ENCODE measurements at places on chromosomes 16 and 17. TPM values are rescaled to one million over a fixed set of nuclear protein-coding genes. Genes with fewer than 3 reads are reported as not detected.

- peak; percentile 31 for ATAC-seq
Measured at GRCh38 chr16:977081-977701, 4.4 kb upstream of the SOX8 start.

DNA sequence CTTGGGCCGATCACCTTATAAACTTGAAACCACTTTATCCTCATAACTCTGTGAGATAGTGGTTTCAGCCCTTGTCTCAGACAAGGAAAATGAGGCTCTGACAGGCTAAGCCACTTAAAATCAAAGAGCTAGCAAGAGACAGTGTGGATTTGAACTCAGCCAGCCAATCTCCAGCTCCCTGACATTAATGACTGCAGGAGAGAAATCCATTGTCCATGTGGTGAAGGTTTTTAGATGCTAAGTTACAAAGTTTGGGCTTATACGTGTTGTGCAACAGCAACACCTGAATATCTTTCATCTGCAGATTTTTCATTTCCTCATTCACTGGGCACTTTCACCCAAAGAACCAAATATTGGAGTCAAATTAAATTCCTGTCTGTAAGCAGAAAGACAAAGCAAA, 501.3 kb downstream of the GRIN2A start:
- no peak for ATAC-seq

DNA sequence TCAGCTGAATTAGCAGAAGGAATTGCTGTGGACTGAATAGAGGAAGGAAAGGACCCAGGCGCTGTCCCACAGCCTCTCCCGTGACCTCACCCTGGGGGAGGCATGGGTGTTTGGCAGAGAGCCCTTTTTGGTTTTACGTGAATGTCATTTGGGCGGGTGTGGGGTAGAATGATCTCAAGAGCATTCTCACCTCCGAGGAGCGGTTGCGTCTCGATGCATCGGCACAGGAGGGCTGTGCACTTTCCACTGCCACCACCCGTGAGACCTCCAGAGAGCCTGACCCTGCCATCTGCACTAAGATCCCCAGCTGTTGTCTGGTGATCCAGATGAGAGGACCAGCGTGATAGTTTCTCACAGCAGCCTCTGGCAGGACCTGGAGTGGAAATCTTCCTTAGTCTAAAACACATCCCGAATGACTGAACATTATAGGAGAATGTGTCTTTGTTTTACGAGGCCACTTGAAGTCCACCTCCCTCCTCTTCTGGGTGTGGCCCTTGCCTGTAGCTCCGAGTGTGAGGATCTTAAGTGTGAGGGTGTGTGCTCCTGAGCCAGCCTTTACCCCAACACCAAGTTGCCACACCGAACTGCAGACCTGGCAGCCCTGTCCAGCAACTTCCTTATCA, 29.3 kb downstream of the FOXK2 start:
- ATAC-seq = no peak

GRCh38 chr17:14061666-14062560, 7.4 kb upstream of the COX10 start:
- ATAC-seq = peak; percentile 57

GRCh38 chr16:14284930-14285512, 213.9 kb downstream of the MRTFB start:
- peak; percentile 67 for ATAC-seq

GRCh38 chr17:35313875-35314409, 59.5 kb downstream of the SLFN11 start:
- ATAC-seq = peak; percentile 11

DNA sequence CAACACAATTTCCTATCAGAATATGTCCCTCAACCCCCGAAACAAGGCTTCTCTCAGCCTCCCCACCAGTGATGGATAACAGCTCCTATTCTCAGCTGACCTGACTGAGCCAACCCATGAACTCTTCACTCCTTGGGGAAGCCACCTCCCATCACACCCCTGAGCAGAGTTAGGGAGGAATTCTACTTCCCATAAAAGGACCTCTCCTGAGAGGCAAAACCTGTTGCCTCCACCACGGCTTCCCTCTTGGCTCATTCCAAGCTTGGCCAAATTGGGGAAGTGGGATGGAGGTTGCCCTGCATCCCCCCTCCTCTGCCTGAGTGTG, 5.7 kb upstream of the RASL10B start:
- ATAC-seq = peak; percentile 2

TBC1D3B gene
- total RNA-seq = 6.7 TPM

KRTAP3-3 gene
- total RNA-seq = not detected

All from gastroesophageal sphincter (tissue), 4 donors.